ENCODE measurements at places on chromosomes 7 and 10. TPM values are rescaled to one million over a fixed set of nuclear protein-coding genes. Genes with fewer than 3 reads are reported as not detected.

- DNase-seq, result peak; percentile 42
These were observed 54.6 kb downstream of the FOXL3 start for GRCh38 chr7:344608-344994.

DNA sequence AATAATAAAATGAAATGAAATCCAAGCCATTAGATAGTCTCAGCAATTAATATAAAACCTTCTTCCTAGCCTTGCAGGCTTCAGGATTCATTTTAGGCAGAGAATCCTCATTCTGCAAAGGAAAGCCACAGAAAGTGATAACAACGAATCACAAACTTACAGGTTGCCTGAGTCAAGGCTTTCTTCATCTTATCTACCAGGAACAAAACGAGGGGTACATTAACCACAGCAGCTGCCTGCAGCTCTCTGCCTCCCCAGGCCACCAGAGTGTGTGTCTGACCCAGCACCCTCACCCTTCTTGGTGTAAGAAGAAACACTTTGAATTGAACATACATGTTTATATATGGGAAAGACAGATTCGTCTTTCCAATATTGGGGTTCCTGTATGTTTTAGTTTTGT, 12.5 kb upstream of the TNS3 start:
- DNase-seq, result no peak

- DNase-seq, result no peak
These were observed 1177.4 kb downstream of the SORCS1 start for GRCh38 chr10:105986912-105987635.

- no peak for DNase-seq
These were observed 595.5 kb downstream of the LRMDA start for GRCh38 chr10:76026905-76027304.

The FAM241B gene
- 11.2 TPM for total RNA-seq

The SDK1 gene
- total RNA-seq, result 0.29 TPM
